ENCODE measurements at places on chromosomes 5 and 9.

GRCh38 chr5:155471027-155471426 is 457.5 kb downstream of the KIF4B start:
- no peak for DNase-seq

DNA sequence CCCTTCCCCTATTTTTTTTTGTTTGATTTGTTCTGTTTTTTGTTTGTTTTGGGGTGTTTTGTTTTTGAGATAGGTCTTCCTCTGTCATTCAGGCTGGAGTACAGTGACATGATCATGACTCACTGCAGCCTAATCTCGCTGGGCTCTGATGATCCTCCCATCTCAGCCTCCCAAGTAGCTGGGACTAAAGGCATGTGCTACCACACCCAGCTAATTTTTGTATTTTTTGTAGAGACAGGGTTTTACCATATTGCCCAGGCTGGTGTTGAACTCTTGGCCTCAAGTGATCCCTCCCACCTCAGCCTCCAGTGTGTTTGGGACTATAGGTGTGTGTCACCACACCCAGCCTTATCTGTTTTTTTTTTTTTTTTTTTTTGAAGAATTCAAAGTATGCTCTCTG is 605.4 kb downstream of the DNAH5 start:
- no peak for DNase-seq

DNA sequence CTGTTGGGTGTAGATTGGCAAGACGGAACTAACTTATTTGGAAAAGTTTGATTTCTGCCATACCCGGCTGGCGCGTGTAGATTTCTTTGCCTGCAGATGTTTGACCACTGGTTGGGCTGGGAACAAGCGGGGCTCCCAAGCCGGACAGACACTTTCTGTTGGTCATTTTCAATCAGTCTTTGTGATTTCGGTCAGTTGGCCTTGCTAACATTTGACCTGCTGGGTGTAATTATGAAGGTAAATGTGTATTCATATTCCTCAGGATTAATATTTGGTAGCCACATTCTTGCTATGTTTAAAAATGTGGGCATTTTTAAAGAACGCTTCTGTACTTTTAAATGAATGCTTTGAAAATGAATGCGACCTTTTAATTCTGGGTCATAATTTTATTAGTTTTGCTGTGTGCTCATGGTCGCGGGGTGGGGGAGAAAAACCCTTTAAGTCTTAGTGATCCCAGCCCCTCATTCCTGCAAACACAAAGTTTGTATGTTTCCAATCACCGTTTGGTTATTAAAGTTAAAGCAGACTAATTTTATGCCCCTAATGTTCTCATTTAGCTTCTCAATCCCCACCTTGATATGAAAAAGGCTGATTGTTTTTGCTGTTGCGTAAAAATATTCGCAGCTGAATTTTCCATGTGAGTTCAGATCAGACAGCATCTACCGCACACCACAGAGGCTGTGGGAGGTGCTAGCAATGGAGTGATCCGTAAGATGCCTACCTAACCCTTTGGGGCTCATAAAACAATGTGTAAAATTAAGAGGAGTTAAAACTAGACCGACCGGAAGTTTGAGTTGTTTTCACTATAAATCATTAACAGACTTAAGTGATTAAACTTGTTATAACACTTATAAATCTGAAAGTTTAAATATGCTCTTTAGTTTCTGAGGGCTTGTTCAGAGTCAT is 1.5 kb downstream of the RASGRF2 start:
- DNase-seq: peak; percentile 44

- peak; percentile 61 for DNase-seq
Measured at GRCh38 chr5:6780802-6781391, 67.7 kb downstream of the TENT4A start.

- no peak for DNase-seq
Measured at GRCh38 chr5:76363352-76364225, 39.5 kb upstream of the IQGAP2 start.

GRCh38 chr9:133112663-133113026 is 8.4 kb downstream of the RALGDS start:
- no peak for DNase-seq

- DNase-seq: no peak
Measured at GRCh38 chr5:125450771-125451170, 704.3 kb upstream of the ZNF608 start.

- no peak for DNase-seq
Measured at GRCh38 chr9:14909601-14909960, 647 bp downstream of the FREM1 start.

DNA sequence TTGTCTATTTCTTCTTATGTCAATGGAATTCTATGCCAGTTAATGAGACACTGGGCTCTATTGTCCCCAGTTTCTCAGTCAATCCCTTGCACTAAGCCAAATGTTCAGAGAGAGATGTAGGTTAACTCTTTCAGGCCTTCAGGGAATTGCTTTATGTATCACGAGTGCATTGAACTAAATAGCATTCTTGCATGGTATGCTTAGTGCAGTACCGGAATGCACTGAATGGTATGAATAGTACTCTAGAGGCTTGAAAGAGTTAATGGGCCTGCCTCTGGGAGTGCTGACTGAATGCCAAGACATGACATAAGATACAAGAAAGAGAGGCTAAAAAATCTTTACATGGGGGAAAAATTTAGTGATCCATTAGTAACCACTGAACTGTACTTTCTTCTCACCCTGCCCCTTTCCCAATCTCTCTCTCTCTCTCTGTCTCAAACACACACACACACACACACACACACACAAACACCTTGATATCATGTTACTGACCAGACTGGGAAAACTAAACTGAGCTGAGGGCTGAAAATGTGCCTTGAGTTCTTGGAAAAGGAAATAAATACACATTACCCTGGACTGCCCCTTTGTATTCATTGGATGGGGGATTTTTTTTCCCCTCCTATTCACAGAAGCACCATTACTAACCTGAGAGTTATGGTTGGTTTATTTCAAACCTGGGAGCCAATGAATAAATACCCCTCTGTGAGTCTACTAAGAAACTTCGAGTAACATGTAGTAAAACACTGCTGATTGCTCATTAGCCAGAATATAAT is 35.4 kb upstream of the TMC1 start:
- DNase-seq: no peak

DNA sequence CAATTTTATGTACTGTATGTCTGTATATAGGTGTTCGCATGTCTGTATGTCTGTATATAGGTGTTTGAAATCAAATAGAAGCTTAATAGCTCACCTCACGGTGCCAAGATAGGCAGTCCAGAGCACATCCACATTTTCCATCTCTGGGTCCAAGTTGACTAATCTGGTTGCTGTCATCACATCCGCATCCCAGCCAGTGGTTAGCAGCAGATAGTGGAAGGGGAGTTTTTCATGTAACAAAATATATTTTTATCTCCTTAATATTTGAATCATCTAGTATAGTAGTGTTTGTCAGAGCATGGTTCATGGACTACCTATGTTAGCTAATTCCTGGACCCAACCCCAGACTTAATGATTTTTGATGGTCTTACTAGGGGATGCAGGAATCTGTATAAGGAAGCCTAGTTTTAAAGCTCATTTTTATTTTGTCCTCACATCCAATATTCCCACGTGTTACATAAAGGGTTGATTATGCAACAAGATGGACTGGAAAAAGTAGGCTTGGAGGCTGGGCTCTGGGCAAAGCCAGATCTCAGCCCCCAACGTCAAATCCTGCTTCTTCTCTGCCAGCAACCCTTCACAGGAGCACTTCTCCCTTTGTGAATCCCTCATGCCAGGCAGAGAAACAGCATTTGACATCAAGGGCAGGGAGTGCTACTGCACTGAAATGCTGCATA is 219.7 kb downstream of the ZSWIM6 start:
- no peak for DNase-seq

- DNase-seq: no peak
Measured at GRCh38 chr5:112762113-112762810, 24.6 kb downstream of the APC start.

DNA sequence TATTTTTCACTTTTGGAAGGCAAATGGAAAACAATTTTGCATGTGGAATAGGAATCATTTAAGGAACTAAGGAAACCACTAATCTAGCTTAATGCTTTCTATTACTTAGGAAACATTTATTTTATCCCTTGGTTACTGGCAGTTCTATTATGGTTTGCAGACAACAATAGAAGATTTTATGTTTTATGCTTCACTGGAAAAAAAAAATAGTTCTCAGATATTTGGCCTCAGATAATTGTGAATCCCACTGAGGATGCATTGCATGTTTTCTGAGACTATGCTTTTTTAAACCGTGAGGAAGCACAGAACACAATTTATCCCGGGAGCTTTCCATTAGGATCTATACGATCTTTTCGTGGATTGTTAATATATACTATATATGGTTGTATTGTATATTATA is 356.9 kb downstream of the CSNK1G3 start:
- DNase-seq: no peak

DNA sequence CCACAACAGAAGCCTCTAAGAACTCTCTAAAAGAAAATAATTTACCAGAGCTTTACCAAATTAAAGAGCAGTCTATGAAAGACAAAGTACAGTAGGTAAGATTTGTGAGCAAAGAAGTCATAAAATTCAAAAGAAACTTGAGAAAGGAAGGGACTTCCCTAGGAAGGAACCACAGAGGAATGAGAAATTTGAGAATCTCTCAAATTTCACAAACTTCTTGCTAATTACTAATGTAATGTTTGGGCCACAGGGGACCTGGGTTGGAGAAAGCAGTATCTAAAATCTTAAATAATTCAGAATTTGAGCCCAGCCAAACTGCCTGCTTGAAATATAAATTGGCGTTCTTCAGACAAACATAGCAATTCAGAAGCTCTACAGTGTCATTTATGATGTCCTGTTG is 225.0 kb upstream of the PRR16 start:
- no peak for DNase-seq

- DNase-seq: no peak
Measured at GRCh38 chr9:92349771-92350739, 24.3 kb downstream of the CENPP start.

DNA sequence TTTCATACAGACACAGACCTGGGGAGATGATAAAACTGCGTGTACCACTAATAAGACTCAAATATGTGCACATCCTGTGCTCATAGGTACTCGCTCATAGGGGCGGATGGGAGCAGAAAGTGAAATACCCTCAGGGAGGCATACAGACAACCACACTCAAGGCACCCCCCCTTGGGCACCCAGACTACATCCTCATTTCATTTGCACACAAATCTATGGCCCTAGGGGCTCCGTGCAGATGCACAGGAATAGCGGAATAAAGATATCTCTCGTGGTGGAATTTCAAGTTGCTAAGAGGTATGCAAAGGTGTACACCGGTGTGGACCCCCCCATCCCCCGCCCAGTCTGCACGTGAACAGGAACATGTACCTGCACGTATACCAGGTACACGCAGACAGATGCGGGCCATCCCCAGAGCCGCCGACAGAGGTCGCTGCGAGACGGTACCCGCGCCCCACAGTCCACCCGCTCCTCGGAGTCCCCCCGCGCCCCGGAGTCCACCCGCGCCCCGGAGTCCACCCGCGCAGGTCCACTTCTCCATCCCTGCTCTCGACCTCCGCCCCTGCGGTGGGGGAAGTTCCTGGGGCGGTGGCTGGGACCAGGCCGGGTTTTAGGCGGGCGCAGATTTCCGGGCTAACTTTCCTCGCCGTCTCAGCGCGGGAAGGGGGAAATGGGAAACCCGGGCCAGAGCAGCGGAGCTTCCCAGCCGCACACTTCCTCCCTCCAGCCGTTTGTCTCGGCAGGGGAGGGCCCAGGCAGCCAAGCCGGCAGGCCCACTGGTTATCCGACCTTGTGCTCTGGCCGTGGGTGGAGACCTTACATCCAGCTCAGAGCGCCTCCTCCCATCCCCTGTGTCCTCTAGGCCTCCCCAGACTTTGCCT is 1.0 kb upstream of the IL12B start:
- DNase-seq: peak; percentile 90

DNA sequence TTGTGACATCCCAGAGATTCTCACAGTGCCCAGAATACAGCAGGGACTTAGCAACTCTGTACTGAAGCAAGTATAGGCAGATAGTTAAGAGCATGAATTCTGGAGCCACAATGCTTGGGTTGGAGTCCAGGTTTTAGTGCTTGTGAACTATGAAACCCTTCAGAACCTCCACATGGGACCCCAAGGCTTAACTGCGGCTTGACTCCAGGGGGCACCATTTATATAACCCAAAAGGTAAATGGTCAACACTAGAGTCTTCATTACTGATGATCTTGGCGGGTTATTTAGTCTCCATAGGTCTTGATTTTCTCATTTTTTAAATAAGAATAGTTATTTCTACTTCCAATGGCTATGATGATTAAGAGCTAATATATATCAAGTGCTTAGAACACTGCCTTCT is 390.3 kb downstream of the TAF11L14 start:
- peak; percentile 5 for DNase-seq

GRCh38 chr9:123550012-123550411 is 194.0 kb downstream of the CRB2 start:
- DNase-seq: peak; percentile 48

DNA sequence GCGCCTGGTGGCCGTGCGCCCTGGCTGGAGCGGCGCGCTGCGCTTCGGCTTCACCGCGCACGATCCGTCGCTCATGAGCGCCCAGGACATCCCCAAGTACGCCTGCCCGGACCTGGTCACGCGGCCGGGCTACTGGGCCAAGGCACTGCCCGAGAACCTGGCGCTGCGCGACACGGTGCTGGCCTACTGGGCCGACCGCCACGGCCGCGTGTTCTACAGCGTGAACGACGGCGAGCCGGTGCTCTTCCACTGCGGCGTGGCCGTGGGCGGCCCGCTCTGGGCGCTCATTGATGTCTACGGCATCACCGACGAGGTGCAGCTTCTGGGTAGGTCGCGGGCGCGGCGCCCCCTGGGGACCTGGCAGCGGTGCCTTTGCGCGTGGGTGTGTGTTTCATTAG is 28.9 kb downstream of the NEURL1B start:
- DNase-seq: peak; percentile 63

- no peak for DNase-seq
Measured at GRCh38 chr5:99543841-99544240, 615.0 kb upstream of the CHD1 start.

DNA sequence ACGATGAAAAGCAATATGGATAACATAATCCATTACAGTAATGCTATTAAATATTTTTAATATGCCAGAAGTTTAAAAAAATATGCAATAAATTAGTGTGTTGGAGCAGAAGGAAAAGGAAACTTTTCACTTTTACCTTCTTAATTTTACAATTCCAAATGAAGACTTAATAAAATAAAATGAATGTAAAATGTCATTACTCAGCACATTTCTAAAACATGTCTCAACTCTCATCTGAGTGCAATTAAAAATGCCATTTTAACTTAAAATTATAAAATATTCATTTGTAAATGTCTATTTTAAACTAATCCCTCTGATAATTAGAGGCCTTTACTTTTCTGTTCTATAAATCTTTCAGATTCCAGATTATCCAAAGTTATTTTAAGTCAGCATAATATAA is 733.4 kb downstream of the DNAH5 start:
- DNase-seq: no peak
